ENCODE measurements at places on chromosomes 5 and 9.

- DNase-seq = no peak
Measured at GRCh38 chr5:67012171-67012570, 184.4 kb downstream of the CD180 start.

DNA sequence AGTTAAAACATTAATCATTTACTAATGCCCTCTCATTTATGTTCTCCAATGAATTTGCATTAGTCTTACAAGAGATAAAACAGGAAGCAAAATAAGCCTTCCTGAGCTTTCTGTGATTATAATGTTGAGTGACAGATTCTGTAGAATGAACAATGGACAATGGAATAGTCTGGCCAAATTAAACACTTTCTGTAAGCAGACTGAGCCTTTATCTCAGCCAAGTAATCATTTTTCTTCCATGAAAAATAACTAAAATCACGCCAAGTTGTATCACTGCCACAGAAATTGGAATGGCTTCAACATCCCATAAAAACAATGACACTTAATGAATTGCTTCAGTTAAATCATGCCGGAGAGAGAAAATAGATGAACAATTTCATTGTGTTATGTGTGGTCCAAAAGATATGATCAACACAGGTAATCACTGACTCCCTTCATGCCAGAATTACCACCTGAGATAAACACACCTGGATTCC, 63.0 kb downstream of the TSSK1B start:
- DNase-seq = no peak

GRCh38 chr9:68643901-68644809, 60.9 kb upstream of the PIP5K1B start:
- no peak for DNase-seq

GRCh38 chr5:142508591-142508990, 177.3 kb downstream of the FGF1 start:
- DNase-seq = peak; percentile 91

DNA sequence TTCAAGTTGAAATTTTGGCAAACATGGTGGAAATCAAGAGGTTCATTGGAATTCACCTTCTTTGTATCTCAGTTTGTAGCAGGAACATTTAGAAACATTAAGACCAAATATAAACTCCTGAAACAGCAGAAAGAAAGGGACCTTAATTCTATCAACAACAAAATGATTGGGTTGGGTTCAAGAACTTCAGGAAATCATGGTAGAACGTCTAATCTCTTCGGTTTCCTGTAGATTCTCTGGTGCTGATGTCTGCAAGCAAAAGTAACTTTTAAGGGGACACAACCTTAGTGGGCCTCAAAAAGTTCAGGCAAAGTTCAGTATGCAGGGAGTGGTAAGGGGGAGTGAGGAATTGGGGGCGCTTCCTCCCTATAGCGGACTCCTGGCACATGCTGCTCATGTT, 3.4 kb downstream of the IL33 start:
- DNase-seq = no peak

DNA sequence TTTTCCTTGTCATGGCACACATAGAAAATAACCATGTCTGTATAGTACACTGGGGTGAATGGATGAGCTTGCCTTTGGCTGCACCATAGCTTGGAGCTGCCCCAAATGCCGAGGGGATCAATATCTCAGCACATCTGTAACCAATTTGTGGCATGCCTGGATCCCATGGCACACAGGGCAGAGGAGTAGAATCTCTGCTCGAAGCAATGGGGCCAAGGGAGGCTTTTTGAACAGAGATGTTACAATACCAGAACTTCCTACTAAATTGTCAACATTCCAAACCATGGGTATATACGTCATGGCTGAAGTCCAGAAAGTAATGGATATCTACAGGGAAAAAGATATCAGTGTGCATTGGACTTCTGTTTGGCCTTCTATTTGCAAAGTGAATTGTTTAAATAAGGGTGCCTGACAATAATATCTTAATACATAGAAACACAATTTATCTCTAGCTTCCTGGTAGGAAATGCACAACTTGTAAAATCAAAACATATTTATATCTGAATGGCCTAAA, 39.0 kb downstream of the ESM1 start:
- DNase-seq = no peak

DNA sequence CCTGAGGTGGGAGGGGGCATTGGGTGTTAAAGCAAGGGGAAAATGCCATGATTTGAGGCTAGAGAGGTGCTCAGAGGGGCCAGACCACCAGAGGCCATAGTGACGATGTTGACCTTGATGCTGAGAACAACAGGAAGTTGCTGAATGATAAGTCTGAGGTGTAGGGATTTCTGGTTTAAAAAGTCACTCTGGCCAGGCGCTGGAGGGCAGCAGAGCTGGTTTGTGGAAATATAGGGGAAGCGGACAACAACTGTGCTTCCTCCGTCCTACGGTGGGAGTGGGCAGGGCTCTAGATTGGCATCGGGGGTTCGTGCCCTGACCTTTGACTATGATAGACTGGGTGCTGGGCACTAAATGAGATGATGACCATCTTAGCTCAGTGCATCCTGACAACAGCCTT, 44.7 kb downstream of the STOM start:
- DNase-seq = no peak

- no peak for DNase-seq
Measured at GRCh38 chr5:139649082-139649991, 1.2 kb downstream of the CXXC5 start.

DNA sequence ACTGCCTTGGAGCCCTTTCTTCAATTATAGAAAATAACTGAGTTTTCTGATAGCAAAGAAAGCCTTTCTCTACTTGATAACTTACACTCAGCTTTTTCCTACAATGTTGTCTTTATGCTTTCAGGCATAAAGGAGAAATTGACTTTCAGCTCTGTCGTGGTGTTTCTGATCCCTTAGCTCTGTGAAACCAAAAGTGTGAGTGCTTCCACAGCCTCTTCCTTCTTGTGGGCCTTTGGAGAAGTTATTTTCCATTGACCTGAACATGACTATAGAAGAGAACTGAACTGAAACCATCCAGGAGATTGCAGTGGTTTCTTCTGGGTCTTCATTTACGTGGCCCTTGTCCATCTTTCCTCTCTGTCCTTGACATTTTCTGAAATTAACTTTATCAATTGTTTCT, 59.5 kb upstream of the EQTN start:
- no peak for DNase-seq

DNA sequence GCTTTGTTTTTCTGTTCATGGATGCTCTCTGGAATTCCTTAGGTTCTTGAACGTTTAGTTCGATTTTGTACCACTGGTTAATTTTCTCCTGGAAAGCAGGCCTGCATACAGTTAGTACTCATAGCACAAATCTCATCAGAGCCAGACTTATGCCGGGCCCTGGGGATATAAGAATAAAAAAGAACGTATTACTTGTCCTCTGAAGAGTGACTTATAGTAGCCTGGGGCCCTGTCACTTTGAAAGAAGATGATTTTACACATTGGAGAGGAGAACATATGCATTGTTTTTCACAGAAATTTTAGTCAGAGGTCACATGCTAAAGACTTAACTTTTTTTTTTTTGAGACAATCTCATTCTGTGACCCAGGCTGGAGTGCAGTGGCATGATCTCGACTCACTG, 50.3 kb downstream of the ZNF462 start:
- DNase-seq = no peak

GRCh38 chr5:134965271-134965825, 2.4 kb upstream of the CATSPER3 start:
- DNase-seq = no peak

DNA sequence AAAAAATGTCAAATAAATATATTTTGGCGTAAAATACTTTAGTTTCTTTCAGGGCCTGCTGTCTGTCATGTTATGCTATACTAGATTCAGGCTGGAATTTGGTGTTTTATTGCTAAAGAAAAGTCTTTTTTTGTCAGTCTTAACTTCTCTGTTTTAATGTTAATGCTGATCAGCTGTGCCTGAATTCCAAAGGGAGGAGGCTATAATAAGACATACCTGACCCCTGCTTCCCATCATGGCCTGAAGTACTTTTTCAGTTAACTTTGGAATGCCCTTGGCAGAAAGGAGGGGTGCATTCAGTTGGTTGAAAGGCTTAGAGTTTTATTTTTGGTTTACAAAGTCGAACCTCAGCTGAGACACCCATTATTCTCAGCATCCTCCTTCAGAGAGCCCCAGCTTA, 58.1 kb upstream of the PANK3 start:
- no peak for DNase-seq

GRCh38 chr5:142929587-142929986, 159.4 kb downstream of the ARHGAP26 start:
- no peak for DNase-seq

- DNase-seq = no peak
Measured at GRCh38 chr5:74272024-74272775, 368.3 kb downstream of the ENC1 start.

GRCh38 chr9:134752471-134753168, 111.0 kb downstream of the COL5A1 start:
- no peak for DNase-seq

GRCh38 chr5:78362220-78362619, 1.8 kb downstream of the SCAMP1 start:
- DNase-seq = no peak

DNA sequence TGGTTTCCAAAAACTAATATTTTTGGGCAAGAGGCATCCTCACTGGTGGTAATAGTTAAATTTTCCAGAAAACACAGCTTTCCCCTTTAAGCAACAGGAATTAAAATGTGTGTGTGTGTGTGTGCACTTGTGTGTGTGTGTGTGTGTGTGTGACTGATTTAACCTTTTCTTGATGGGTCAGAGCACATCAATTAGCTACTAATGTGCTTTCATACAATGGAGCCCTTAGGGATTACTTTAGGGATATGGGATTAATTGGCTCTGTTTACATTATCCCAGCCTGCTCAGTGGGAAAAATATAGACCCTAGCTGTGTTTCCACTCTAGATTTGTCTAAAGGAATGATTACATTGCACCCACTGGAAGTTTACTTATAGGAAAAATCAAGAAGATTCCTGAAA, 6.5 kb downstream of the PLCXD3 start:
- DNase-seq = no peak

DNA sequence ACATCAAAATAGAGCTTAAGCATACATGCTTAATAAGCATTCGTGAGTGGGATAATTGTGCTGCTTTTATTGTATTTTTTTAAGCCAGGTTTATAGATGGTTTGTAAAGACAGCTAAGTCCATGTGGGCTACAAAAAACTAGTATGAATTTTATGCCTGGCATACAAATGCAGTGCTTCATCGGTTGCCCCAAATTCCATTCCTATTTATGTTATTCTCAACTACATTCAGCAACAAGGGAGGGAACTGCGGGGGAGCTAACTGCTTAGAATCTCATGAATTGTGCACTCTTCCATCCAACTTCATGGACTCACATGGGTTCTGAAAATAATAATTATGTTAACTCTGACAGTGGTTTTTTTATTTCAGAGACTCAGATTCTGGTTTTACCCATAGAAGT, 199.2 kb downstream of the FAM170A start:
- DNase-seq = no peak

Measured in NCI-H524 treated with DMSO at 0.1 percent for 48 hours (cell line).